ENCODE measurements at places on chromosomes 7 and 10.
A peak's percentile ranks its signal among the peaks of the same experiment; 100 is the strongest.

DNA sequence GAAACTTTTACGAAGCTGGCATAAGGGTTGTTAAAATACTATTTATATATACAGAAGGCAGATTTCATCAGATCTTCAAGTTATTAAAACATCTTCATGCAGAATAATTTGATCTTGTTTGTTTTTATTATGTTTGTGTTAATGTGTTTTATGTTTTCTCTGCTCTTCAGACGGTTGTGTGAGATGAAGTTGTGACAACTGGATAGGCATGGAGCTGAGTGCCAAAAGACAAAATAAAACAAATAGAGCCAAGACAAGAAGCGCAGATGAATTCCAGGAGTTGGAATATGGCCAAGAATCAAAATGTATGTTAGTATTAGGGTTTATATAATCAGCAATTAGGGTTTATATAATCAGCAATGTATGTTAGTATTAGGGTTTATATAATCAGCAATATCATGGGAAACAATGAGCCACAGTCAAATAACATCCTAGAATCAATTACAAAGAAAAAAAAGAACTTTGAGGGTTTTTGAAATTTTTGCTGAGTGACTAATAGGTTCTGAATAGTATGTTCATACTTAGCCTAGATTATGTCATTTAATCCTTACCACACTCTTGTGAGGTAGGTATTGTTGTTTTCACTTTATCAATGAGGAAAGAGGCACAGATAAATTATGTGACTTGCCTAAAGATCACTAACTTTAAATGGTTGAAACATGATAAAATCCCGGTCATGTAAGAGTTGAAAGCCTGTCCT is 488.0 kb upstream of the STEAP1 start:
- no peak for DNase-seq

- no peak for DNase-seq
Observed at GRCh38 chr7:121953164-121953563, 80.2 kb downstream of the PTPRZ1 start.

DNA sequence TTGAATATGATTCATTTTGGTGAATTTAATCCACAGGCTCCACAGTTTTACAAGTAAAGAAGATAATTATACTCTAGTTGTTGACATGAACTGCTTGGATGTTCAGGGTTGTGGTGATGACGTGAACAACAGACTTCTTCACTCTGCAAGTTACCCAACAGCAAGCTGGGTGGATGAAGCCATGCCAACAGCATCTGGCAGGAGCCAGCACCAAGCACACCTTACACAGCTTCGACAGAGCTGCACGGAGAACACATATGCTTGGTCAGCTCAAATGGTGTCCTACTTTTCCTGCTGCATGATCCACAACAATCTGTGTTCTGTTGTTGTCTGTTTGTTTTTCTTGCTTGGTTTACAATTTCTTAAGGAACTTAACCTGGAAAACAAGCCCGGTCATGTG is 9.8 kb downstream of the NOD1 start:
- no peak for DNase-seq

DNA sequence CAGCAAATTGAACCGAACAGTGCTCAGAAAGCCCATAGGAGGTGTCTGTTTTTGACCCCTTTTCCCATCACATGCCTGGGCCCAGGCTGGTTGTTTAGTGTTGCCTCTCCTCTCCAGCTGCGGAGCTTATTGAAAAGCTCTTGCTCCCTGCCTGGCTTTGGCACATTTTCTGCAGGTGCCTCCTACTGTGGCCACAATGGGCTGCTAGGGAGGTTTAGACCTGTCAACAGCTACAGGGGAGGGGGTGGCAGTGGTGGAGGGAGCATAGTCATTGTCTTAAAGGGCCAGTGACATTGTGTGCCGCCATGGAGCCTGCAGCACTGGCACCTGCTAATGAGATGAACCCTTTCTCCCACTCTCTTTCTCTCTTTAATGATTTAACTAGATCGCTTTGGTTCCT is 13.2 kb upstream of the ENO4 start:
- DNase-seq, result no peak

GRCh38 chr7:11505471-11505985 is 326.5 kb downstream of the THSD7A start:
- no peak for DNase-seq

DNA sequence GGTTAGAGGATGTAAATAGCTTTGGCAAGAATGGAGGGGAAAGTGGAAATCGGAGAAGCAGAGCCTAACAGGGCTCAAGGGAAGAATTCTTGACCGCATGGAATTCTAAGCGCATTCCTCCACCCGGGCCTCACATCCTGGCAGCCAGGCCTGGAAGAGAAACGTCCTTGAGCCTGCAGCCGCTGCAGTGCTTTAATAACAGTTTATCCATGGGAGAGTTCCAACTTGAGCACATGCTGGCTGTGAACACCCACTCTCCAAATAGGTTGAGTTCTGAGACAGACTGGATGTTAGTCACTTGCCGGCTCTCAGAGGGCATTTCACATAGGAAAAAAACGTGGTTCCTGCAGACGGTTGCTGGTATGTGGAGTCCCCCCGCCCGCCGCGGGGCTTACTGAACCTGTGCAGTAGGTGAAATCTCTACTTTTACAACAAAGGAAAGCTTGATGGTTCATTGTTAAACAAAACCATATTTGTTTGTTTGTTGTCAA is 61.4 kb upstream of the STEAP1B start:
- DNase-seq, result no peak

DNA sequence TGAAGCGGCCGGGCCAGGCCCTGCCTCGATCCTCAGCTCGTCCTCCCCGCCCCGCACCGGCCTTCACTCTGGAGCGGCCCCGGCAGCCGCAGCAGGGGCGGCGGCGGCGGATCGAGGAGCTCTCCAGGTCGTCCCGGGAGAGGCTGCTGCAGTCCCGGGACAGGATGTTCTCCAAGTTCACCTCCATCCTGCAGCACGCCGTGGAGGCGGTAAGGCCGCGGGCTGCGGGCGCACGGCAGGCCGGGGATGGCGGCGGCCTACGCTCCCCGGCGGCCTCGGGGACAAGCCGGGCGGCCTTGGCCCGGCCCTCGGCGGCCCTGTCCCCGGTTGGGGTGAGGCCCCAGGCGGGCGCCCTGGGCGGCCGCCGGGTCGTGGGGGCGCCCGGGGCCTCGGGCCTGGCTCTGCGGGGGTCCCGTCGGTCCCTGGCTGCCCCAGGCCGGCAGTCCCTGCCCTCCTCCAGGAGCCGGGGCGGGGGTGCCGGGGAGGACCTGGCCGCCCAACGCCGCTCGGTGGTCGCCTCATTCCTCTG is 399 bp downstream of the FHIP2A start:
- DNase-seq, result peak; percentile 48

DNA sequence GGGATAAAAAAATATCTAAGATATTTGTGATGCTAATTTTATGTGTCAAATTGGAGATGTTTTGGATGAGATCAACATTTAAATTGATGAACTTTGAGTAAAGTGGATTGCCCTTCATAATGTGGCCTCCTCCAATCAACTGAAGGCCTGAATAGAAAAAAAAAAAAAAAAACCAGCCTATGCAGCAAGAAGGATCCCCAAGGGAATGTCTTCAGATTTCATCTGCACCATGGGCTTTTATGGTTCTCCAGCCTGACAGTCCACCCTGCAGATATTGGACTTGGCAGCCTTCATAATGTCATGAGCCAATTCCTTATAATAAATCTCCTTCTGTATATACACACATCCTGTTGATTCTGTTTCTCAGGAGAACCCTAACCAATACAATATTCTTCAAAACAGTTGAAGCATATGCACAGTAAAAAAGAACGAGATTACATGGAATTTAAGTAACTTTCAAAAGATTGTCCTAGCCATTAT is 316.9 kb upstream of the PLXDC2 start:
- no peak for DNase-seq

DNA sequence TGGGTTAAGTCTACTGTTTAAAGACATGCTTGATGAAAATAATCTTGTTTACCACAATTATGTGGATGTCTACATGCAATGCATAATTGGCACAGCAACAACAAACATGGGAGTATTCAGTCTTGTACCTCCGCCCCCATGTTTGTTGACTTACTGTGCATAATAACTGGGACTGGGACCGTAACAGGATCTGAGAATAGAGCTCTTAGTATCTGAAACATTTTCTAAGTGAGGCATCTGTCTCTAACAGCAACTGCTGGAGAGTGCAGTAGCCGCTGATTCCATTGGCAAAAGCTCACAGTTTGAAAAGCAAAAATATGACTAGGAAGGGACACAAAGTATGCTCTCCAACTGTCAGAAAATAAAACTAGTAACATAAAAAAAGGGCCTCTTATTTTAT is 61.6 kb downstream of the ENO4 start:
- DNase-seq, result no peak

DNA sequence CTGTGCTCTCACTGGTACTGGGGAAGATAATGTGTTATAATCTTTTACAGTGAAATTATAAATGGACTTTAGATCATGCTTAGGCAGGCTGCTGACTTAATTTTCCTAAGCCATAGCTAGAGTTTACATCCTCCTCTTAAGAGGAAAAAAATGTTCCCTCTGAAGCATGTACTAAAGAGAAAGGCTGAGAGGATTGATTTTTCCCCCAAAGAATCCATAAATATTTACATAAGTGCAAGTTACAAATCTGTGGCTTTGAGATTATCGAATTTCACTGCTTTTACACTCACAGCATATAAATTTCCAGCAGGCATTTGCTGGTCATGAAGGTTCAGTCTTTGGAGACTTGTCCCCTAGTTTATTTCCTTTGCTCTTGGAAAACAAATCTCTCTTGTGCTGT is 43.7 kb downstream of the CREB5 start:
- no peak for DNase-seq

GRCh38 chr7:94701555-94701973 is 45.6 kb upstream of the SGCE start:
- no peak for DNase-seq

- DNase-seq, result no peak
Observed at GRCh38 chr10:52032681-52033629, 281.1 kb upstream of the DKK1 start.

DNA sequence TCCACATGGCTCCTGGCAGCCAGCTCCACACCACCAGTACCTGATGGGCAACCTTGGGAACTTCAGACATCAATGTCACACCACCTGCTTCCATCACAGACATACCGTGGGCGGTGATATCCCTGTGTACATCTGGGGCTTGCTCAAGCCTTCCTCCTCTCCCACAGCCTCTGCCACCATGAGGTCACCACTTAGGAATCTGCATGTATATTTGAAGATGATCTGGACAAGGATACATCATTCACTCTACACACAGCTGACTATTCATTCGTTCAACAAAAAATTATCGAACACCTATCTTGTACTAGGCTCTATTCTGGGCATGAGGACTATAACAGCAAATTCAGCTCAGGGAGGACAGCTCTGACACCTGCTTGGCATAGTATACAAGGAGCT is 6.8 kb downstream of the DLG5 start:
- no peak for DNase-seq

GRCh38 chr7:851204-851603 is 18.9 kb downstream of the SUN1 start:
- DNase-seq, result no peak

GRCh38 chr7:93551063-93551895 is 23.2 kb downstream of the CALCR start:
- peak; percentile 5 for DNase-seq

- no peak for DNase-seq
Observed at GRCh38 chr10:33041783-33042437, 83.9 kb upstream of the ITGB1 start.

- DNase-seq, result no peak
Observed at GRCh38 chr10:28939281-28940157, 262.2 kb downstream of the BAMBI start.

- DNase-seq, result no peak
Observed at GRCh38 chr7:77548206-77548605, 11.1 kb downstream of the PTPN12 start.

DNA sequence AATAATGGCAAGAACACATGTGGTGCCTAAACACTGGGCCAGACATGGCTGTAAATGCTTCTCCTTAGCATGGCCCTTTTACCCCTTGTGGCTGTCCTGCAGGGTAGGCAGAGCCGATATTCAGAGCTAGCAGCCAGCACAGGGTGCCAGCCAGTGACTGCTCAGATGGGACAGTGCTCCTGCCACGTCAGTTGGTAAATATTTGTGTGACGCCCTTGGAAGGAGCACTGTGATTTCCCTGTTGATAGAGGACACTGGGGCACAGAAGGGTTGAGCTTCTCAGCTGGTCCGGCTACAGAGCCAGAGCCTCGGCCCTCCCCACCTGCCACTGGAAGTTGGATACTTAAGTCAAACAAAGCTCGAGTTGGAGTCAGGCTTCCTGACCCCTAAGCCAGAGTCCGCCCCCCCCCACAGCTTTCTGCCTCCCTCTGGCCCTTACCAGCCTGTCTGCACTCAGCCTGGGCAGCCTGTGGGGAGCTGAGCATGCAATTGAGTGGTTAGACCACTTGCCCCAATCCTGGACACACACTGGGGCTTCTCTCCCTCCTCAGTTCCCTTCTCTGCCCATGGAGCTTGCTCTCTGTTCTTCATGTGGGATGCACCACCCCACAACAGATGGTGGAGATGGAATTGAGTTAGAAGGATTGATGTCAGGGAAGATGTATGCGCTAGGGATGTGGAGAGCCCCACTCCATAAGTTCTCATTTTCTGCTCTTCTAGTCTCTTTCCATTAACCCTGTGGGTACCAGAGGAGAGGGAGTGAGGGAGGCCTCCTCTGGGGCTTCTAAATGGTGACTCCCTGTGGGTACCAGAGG is 350.8 kb downstream of the PLXNA4 start:
- no peak for DNase-seq
